ENCODE measurements at places on chromosomes 7 and 10. TPM values are rescaled to one million over a fixed set of nuclear protein-coding genes. Genes with fewer than 3 reads are reported as not detected.

PARD3 gene
- 62.8 TPM for total RNA-seq

AS3MT gene
- 10.7 TPM for total RNA-seq

ZNF786 gene
- total RNA-seq = 6.4 TPM

GIMAP6 gene
- total RNA-seq = not detected

ZNF800 gene
- 4.6 TPM for total RNA-seq

ZWINT gene
- 84.4 TPM for total RNA-seq

GRCh38 chr7:5439209-5439571, 15.6 kb upstream of the TNRC18 start:
- no peak for DNase-seq

DNA sequence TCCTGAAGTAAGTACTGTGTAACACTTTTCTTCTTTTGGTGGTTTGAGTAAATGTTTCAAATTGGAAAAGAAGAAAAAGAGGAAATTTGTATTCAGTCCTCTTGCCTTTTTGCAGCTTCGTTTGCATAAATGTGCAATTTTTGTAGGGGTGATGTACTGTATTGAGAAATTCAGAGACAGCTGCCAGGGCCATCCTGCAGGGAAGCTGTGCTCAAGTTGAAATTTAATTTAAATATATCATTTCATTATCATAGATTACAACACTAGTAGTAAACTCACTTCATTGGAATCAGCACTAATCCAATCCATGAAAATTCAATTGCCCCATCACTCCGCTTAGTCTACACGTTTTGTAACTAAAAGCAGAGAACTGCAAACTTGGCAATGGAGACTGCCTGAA, 415.4 kb downstream of the DNAJB9 start:
- no peak for DNase-seq

- no peak for DNase-seq
These were observed 50.9 kb downstream of the CCDC3 start for GRCh38 chr10:12950583-12951128.

DNA sequence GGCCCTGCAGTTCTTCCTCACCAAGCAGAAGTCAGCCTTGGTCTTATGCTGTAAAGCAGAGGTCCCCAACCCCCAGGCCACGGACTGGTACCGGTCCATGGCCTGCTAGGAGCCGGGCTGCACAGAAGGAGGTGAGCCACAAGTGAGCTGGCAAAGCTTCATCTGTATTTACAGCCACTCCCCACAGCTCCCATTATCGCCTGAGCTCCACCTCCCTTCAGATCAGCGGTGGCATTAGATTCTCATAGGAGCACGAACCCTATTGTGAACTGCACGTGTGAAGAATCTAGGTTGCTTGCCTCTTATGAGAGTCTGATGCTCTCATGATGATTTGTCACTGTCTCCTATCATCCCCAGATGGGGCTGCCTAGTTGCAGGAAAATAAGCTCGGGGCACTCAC, 87.6 kb upstream of the NEBL start:
- DNase-seq = no peak

Measured in H7 (cell line).